Kidney epithelial cell (primary cell): ENCODE measurements at places on chromosomes 2 and 18. TPM values are rescaled to one million over a fixed set of nuclear protein-coding genes. Genes with fewer than 3 reads are reported as not detected.

The TMSB10 gene
- total RNA-seq, result 4,632 and 5,953 TPM in 2 replicates

The NLRC4 gene
- total RNA-seq, result not detected in 2 replicates

The REG3G gene
- total RNA-seq, result not detected in 2 replicates

The VSNL1 gene
- 0.13 TPM in 1 of 2 replicates, not detected in the other for total RNA-seq

The MALT1 gene
- total RNA-seq, result 18.4 and 19.8 TPM in 2 replicates

The GNAL gene
- total RNA-seq, result 9.6 and 14.7 TPM in 2 replicates

The EIPR1 gene
- total RNA-seq, result 62.2 and 67.2 TPM in 2 replicates

The GEN1 gene
- 8.9 and 9.1 TPM in 2 replicates for total RNA-seq

The RBM45 gene
- total RNA-seq, result 7.6 and 17.2 TPM in 2 replicates

The PPP1R1C gene
- 2.1 and 4.9 TPM in 2 replicates for total RNA-seq
